Stimulated activated CD8-positive, alpha-beta memory T cell treated with anti-CD3 and anti-CD28 coated beads, Interleukin-15, amount 100 ng/mL, for 4 hours (primary cell): ENCODE measurements at places on chromosomes 16 and 17.
A peak's percentile ranks its signal among the peaks of the same experiment; 100 is the strongest.

GRCh38 chr17:3788200-3788599 is 12.8 kb downstream of the ITGAE start:
- DNase-seq, result no peak

GRCh38 chr17:80220736-80221215 is 549 bp downstream of the SLC26A11 start:
- no peak for DNase-seq

GRCh38 chr17:83200751-83201150 is 121.3 kb downstream of the METRNL start:
- no peak for DNase-seq

DNA sequence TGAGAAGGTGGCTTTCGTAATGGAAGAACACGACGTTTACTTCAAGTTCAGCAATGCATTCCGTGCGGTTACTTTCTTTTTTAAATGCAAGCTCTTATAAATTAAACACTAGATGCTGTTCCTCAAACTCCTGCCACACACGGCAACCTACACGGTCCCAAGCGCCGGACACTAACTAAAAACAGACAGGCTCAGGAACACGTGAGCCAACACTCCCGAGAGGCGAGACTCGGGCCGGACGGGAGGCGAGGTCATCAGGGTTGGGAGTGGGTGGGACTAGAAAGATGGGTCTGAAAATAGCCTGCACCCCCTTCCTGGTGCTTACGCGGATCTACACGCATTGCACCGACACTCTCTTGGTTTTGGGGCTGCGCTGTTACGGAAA is 6.4 kb downstream of the CLCN7 start:
- DNase-seq, result no peak

DNA sequence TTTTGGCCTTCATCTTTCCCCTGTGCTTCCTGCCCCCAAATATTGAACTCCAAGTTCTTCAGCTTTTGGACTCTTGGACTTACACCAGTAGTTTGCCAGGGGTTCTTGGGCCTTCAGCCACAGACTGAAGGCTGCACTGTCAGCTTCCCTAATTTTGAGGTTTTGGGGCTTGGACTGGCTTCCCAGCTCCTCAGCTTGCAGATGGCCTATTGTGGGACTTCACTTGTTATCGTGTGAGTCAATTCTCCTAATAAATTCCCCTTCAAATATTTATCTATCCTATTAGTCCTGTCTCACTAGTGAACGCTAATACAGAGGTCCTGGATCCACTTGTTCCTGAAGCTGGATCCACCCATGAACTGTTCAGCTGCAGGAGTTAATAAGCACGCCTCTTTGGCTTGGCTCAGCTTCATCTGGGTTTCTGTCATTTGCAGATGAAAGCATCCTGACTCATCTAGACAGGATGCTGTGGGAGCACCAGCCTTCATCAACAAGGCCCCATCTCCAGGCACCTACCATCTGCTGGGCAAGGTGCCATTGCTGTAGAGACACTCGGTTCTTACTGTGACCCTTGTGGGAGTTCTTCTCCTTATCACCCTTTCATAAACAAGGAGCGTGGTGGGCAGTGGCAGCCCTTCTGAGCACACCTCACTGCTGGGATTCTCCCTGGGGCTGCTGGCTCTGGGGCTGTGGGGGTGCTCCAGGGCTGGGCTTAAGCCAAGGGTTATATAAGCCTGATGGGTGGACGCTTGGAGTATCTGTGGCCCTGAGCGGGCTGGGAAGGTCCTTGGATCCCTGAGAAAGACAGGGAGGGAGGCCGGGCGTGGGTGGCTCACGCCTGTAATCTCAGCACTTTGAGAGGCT is 23.1 kb downstream of the LAT start:
- peak; percentile 60 for DNase-seq

GRCh38 chr16:50461400-50461760 is 86.8 kb upstream of the NKD1 start:
- no peak for DNase-seq

GRCh38 chr16:76926595-76926994 is 264.4 kb upstream of the MON1B start:
- no peak for DNase-seq

- DNase-seq, result no peak
These were observed 2.5 kb downstream of the CIAPIN1 start for GRCh38 chr16:57444711-57445110.

DNA sequence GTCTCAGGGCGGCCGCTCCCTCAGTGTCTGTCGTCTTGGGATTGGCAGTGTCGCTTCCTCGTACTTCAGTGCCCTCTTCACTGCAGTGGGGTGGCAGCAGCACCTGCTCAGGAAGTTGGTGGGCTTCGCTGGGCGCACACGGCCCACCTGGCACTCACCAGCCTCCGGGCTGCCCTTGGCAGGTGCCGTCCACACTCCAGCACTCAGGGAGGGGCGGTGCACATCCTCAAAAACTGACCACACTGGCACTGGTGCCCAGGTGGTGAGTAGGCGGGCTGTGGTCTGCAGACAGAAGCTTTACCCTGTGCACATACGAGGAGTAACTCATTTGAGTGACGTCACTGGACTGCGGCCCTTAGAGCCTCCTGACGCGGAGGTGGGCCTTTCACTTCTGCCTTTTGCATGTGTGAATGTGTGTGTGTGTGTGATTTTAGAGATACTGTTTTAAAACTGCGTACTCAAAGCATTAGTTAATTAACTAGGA is 94.6 kb downstream of the BANP start:
- no peak for DNase-seq

- no peak for DNase-seq
These were observed 5.9 kb upstream of the UBE2O start for GRCh38 chr17:76458580-76459490.

GRCh38 chr17:19712436-19713004 is 3.9 kb downstream of the SLC47A2 start:
- no peak for DNase-seq

DNA sequence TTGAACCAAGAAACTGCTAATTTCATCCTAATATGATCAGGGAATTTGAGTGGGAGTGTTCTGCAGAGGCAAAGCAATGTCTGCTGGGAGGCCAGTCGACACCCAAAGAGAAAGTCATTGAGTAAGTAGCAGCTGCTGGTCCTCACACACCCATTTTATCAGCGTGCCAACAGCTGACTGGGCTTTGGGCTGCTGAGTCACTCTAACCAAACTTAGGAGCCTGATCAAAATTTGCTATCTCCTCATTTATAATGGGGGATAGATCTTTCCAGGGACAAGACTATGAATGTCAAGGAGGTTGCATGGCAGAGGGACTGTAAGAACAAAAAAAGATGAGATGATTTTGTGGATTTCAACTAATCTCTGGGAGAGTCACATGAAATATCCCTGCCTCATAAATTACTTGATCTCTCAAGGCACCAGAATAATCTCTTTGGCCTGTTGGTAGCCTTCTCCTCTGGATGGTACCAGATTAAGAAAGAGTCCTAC is 32.9 kb downstream of the CPSF4L start:
- DNase-seq, result no peak

GRCh38 chr17:10549096-10549842 is at the start of gene MYH2:
Gene MYH2, minus strand, starts transcription at chr17:10549658. Its CDS starts 1,738 bp downstream, at chr17:10547920.
- DNase-seq, result no peak

DNA sequence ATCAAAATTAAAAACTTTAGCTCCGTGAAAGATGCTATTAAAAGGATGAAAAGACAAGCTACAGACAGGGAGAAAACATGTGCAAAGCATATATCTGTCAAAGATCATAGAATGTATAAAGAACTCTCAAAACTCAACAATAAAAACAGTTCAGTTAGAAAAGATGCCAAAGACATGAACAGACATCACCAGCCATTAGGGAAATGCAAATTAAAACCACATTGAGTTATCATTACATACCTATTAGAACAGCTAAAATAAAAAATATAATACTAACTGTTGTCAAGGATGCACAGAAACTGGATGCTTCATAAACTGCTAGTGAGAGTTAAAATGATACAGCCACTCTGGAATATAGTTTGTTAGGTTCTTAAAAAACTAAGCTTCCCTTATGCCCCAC is 58.8 kb downstream of the NFATC3 start:
- DNase-seq, result no peak

DNA sequence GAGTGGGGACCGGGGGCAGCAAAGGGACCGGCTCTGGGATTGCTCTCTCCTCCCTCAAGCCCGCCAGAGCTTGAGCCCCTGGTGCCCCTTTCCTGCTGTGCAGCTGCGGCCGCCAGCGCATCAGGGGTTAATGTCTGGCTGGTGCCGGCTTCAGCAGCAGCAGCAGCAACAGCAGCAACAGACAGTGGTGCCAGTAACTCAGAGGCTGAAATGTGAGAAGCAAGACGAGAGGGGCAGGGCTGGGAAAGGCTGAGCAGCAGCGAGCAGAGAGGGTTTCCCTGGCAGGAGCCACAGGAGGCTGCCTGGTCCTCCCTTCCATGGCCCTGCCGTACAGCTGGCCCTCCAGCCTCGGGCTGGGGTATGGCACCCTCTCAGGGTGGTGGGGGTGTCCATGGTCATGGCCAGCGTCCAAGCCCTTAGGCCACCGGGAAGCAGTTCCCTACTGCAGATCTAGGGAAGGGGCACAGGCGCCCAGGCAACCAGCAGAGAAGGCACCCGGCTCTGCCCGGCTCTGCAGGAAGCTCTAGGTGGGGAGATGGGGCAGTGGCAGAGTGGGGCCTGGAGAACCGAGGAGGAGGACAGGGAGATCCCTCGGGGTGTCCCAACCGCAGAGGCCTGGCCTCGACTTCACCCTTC is 21.1 kb upstream of the TFAP4 start:
- no peak for DNase-seq

DNA sequence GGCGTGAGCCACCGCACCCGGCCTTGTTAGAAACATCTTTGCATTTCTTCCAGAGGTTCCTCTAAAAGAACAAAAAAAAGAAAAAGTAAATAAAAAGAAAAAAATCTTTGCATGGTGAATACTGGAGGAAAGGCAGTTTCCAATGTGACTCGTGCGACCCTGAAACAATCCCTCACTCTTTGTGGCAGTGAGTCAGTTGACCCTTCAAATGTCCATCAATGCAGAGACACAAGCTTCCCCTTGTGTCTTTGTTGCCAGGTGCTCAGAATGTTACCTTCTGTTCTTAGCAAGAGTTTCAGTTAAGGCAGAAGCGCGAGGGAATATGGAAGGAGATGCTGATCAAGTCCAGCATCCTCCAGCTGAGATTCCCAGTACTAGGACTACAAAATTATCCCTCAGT is 16.4 kb downstream of the CACNG4 start:
- DNase-seq, result no peak

GRCh38 chr17:1577583-1578013 is 15.0 kb upstream of the PITPNA start:
- no peak for DNase-seq

- no peak for DNase-seq
These were observed 7.0 kb upstream of the MILR1 start for GRCh38 chr17:64441772-64442540.

- DNase-seq, result no peak
These were observed 85.3 kb upstream of the FOXF1 start for GRCh38 chr16:86424985-86425384.

- DNase-seq, result no peak
These were observed 97.0 kb downstream of the WWOX start for GRCh38 chr16:78196502-78196901.

DNA sequence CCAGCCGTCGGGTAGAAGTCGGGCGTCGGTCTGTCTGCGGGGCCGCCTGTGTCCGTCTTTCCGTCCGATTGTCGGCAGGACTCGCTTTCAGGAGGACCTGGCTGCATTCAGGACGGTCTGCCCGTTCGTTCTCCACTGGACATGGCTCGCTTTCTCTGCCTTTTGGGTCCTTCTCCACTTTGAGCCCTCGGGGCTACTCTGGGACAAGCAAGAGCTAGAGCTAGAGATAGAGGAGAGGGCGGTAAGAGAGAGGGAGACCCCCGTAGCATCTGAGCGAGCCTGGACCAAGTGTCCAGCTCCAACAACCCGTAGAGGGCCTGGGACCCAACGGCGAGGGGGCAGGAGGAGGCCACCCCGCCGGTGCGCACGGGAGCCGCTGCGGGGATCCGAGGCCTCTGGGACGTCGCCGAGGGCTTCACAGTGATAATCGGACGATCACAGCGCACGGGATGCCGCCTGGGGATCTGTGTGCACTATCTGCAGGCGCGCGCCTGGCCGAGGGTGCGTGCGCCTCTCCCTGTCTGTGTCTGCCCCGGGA is 4.5 kb downstream of the TBX4 start:
- DNase-seq, result no peak

DNA sequence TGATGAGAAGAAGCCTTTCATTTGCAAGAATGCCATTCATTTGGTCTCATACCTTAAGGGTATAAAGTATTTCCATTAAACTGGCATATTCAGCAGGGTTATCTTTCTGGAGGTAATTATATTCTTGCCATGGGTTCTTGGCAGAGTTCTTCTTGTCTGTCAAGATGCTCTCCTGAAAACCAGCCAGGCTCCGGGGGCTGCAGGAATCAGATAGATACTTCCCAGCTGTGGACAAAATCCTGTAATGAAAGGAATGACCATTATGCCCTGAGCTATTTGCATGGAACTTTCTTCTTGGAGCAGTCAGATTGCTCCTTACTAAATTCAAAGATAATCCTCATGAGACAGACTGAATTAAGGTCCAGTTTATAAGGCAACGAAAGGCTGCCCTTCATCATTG is 47.0 kb downstream of the COG7 start:
- no peak for DNase-seq

GRCh38 chr16:46690281-46691178 is 1.1 kb downstream of the ORC6 start:
- no peak for DNase-seq

GRCh38 chr16:78902321-78902720 is 698.2 kb downstream of the MAF start:
- DNase-seq, result no peak
